Ammon's horn (tissue), 1 donor: ENCODE measurements at places on chromosomes 12 and 14.

DNA sequence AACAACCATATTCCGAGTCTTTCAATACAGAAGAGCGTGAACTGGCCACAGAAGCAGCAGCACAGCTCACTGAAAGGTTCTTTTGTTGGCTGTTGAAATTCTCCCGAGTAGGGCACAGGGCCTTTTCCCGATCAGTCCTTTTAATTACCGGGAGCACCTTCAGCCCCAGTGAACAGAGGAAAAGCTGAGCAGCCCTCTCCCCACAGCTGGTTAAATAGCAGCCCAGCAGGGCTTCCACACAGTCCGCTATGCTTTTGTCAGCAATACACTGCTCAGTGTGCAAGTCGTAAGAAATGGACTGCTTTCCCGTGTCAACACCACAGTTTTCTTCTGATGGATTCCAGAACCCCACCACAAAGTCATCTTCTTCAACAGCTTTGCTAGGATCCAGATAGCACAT lies 61.3 kb downstream of the DICER1 start:
- peak; percentile 51 for DNase-seq

GRCh38 chr12:89437231-89437630 lies 84.9 kb upstream of the DUSP6 start:
- no peak for DNase-seq

- no peak for DNase-seq
These were observed 61.1 kb upstream of the PTPRB start for GRCh38 chr12:70698345-70698744.

GRCh38 chr14:104357689-104358527 lies 219.5 kb downstream of the KIF26A start:
- no peak for DNase-seq

DNA sequence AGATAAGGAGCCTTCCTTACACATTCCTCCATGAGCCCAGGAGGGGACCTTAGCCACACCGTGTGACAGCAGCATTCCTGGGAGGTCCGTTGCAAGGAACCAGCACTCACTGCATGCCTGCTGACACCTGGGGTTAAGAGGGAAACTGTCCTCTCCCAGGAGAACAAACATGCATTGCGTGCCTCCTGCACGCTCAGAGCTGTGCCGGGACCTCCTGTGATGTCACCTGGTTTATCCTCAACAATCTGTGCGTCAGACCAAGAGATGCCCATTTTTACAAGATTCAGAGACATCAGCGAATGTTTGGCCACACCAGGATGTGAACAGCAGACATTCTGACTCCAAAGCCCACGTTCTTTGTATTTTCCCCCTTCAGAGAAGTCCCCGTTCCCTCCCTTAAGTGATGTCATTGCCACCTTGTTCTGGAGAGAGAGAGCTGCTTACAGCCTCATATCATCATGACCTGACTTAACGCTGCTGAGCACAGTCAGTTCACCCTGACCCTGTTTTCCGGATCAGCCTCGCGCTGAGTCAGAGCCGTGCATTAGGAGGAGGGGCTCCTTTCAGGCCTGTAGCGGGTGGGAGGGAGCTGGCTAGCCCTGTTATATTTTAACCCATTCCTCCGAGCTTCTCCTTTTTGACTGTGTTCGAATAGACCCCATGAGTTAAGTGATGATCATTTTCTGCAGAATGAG lies 36.2 kb downstream of the TMEM120B start:
- no peak for DNase-seq

DNA sequence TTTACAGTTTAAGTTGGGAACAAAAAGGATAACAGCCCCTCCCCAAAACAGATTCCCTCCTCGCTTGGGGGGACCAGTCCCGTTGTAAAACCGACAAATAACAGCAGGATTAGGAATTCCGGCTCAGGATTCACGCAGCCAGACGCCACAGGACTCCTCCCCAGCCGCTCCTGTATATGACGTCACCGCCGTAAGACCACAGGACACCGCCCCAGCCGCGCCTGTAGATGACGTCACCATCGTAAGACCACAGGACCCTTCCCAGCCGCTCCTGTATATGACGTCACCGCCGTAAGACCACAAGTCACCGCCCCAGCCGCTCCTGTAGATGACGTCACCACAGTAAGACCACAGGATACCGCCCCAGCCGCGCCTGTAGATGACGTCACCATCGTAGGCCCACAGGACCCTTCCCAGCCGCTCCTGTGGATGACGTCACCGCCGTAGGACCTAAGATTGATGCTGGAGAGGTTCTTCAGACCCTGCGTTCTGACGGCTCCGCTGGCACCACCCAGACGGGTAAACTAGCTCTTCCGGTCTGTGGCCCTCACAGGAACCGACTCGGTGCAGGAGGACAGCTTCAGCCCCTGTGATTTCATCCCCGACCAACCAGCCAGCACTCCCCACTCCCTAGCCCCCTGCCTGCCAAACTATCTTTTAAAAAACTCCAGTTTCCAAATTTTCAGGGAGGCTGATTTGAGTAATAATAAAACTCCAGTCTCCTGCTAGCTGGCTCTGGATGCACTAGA lies 43.9 kb upstream of the FBRSL1 start:
- DNase-seq = peak; percentile 33

DNA sequence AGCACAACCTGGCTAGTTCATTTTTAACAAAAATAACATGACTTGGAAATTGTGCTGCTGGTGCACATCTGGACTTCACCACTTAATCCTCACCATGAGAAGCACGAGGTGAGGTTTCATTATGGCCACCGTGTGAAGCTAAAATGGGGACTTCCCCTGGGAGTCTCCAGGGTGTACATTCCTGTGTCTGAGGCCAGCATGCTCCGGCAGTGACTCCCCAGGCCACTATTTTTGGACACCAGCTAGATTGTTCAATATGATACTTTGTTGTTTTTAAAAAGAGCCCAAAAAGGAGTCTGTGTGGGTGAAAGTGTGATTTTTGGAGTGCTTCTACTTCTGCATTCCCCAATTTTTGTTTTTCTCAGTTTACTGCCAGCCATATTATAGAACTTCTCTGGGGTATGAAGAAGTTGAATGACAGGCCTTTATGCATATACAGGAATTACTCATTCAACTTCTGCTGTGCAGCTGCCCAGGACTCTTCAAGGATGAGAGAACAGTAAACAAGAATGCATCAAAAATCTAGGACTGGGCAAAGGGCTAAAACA lies 16.9 kb upstream of the AICDA start:
- DNase-seq = no peak

DNA sequence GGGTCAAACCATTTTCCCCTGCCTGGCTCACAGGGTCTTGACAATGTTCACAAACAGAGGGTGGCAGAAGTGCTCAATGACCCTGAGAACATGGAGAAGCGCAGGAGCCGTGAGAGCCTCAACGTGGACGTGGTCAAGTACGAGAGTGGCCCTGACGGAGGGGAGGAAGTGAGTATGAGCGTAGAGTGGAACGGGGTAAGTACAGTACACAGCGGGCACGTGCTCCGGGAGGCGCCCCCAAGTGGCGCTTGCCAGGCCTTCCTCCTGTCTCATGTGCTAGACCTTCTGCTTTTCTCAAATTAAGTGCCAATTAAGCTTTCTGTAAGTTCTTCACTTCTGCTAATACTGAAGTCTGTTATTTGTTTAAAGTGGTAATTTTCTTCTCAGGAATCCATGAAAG lies 35.9 kb downstream of the XRCC3 start:
- no peak for DNase-seq

DNA sequence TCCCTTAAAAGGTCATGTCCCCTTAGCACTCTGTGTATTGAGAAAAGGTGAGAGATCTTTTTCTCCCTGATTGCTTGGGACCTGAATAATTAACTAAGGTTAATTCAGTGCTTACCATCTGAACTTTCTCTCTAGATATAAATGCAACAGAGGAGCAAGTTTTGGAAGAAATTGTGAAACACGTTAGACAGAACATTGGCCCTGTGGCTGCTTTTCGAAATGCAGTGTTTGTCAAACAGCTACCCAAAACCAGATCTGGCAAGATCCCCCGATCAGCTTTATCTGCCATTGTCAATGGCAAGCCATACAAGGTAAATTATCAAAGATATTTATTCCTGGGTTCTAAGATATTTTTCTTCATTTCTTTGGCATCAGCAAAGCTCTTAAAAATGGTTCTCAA lies 175.5 kb downstream of the ACSS3 start:
- DNase-seq = no peak

- DNase-seq = no peak
These were observed 55.0 kb downstream of the AP5M1 start for GRCh38 chr14:57323721-57324120.

- no peak for DNase-seq
These were observed 6.4 kb downstream of the CSRP2 start for GRCh38 chr12:76872415-76872814.

- DNase-seq = no peak
These were observed 37.0 kb downstream of the YAF2 start for GRCh38 chr12:42201063-42201462.

GRCh38 chr12:68577949-68578348 lies 32.8 kb upstream of the RAP1B start:
- no peak for DNase-seq

GRCh38 chr12:132227782-132228475 lies 83.7 kb downstream of the NOC4L start:
- no peak for DNase-seq

GRCh38 chr14:96876747-96877146 lies 79.6 kb downstream of the VRK1 start:
- DNase-seq = no peak

DNA sequence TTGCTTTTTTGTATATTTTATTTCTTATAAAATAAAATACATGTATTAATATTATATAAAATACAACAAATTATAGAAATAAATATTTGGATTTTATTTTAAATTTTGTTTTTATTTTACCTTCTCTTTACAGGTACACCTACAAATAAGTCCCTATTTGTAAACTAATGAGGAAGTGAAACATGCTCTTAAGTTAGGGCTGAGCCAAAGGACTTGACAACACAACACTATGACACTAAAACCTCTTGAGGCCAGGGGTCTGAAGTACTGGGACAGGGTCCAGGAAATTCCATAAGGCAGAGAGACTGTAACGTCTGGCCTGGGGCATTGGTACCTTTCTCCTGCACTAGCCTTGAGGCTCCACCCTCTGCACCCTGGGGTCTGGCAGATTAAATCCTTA lies 293.2 kb downstream of the FOXN3 start:
- no peak for DNase-seq

- DNase-seq = no peak
These were observed 89.0 kb downstream of the SLC38A1 start for GRCh38 chr12:46179693-46180452.

GRCh38 chr12:23911574-23911973 lies 37.9 kb downstream of the SOX5 start:
- DNase-seq = no peak

GRCh38 chr12:69101505-69101904 lies 137.9 kb upstream of the CPSF6 start:
- DNase-seq = no peak

DNA sequence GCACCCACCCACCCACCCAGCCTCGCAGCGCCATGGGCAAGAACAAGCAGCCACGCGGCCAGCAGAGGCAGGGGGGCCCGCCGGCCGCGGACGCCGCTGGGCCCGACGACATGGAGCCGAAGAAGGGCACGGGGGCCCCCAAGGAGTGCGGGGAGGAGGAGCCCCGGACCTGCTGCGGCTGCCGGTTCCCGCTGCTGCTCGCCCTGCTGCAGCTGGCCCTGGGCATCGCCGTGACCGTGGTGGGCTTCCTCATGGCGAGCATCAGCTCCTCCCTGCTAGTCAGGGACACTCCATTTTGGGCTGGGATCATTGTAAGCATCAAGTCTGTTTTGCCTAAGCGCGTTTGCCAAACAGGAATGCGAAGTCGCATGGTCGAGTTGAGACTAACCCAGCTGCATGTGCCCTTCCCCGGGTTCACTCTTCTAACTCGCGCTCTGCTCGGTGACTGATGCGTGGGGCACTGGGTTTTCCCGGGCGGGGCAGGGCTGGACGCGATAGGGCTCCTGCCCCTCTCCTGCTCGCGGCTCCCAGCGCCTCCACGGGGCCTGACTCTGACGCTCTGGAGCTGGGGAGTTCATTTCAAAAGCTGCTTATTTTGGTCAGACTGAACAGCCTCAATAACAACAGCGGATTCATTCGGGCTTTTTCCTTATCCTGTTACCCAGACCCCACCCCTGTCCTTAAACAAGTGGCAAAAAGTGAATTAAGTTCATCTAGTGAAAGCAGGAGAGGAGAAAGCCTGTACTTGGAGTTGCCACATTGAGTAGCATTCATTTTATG lies 458 bp downstream of the SSPN start:
- DNase-seq = peak; percentile 85

DNA sequence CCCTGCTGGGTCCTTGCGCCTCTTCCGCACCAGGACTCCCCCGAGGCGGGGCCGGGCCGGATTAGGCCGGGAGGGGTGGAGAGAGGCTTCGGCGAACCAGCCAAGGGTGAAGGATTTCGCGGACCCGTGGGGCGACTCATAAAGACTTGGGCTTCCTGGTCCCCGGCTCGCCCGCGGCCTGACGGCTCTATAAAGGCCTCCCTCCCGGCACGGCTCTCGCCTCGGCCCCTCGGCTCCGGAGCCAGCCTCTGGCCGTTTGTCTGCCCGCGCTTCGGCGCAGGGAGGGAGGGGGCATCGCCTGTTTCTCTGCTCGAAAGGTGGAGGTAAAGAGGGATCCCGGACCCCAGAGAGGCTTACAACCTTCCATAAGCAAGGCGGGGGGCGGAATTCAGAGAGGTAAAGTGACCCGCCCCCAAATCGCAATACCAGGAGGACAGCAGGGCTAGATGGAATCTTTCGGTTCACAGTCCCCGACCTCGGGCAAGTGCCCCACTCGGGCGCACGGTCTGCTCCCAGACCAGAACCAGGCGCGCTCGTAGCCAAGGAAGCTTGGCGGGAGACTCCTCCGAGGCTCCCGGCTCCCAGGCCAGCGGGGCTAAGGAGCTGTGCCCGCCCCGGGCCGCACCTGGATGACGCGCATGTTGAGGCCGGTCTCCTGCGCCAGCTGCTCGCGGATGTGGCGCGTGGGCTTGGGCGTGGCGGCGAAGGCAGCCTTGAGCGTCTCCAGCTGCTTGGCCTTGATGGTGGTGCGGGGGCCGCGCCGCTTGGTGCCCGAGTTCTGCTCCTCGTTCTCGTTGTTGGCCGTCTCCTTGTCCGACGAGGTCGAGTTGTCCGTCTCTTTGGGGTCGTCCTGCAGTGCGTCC lies 3.9 kb downstream of the LHX5 start:
- no peak for DNase-seq

GRCh38 chr12:47034661-47035060 lies 44.8 kb upstream of the PCED1B start:
- DNase-seq = no peak

- DNase-seq = no peak
These were observed 139.8 kb downstream of the KIF26A start for GRCh38 chr14:104278214-104278534.

DNA sequence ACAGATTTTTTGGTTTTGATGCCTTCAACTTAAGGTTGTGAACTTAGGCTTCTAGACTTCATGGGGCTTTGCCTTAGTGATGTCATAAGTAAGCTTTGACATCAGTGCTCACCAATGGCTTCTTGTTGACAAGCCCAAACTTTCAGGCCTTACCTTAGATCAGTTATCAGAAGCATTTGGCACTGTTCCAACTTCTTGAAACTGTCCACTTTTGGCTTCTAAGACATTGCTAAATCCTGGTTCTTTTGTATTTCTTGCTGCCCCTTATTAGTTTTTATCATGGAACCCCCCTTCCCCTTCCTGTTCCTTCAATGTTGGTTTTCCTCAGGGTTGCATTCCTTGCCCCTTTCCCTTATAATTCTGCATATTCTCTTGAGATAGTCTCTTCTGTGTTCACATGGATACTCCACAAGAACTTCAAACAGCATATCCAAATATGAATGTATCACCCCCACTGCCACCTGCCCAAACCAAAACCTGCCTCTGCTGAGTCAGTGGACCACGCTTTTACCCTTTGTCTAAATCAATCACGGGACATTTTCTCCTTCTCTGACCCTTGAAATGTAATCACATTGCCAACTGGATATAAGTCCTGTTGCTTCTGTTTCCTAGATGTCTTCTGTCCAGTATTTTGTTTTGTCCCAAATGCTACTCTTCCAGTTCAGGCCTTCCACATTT lies 7.9 kb downstream of the PFKM start:
- DNase-seq = no peak

GRCh38 chr12:119938049-119938667 lies 50.9 kb upstream of the BICDL1 start:
- peak; percentile 81 for DNase-seq
